ENCODE measurements at places on chromosomes 6 and 20.

DNA sequence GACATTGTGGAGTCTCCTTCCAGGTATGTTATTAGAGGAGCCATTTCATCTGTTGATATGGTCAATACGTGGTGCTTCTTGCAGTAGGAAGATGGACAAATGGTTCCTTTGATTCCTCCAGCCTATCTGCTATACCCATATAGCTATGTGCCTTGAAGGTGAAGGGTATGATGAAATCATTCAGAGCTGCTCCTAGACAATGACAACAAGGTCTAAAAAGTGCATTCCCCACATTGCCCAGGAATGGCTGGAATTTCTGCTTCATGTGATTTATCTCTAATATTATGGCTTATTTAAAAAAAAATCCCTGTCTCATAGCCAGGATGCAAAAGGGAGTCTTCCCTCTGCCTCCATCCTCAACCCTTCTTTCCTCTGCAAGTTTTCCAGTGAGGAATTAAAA is 14.1 kb downstream of the DAAM2 start:
- DNase-seq: no peak

- DNase-seq: no peak
Observed at GRCh38 chr6:9610620-9611415, 804.1 kb downstream of the TFAP2A start.

DNA sequence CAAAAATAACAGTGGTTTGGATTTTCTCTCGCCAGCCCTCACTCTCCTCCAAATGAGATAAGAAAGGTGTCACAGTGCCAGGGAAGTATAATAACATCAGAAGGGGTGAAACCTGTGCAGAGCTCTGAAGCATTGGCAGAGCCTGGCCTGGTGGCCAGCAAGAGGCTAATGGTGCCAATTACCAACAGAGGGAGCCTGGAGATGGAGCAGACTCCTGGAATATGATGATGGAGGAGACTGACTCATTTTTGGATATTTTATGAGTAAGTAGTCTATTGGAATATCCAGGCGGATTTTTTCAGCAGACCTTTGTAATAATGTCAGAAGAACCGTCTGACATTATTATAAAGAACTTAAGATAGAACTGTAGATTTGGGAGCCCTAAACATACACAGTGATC is 442.6 kb upstream of the MARCKS start:
- no peak for DNase-seq

- peak; percentile 35 for DNase-seq
Observed at GRCh38 chr20:63091901-63092659, 85.3 kb upstream of the BHLHE23 start.

DNA sequence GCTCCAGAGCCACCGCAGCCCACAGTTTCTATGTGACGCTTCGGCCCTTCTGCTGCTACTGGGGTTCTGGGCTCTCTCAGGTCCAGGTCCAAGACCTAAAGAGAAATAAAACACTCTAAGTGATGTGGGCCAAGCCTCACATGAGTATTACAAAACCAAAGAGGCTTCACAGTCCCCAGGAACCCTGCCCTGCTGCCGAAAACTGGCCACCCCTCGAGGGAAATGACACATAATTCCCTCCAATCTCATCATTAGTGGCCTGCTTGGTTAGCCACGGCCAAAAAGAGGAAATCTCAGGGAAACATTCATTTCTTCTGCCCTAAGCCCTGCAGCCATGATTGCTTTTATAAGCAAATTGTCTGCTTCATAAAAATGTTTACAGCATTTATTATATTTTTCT is 32.5 kb downstream of the DLL1 start:
- peak; percentile 28 for DNase-seq

DNA sequence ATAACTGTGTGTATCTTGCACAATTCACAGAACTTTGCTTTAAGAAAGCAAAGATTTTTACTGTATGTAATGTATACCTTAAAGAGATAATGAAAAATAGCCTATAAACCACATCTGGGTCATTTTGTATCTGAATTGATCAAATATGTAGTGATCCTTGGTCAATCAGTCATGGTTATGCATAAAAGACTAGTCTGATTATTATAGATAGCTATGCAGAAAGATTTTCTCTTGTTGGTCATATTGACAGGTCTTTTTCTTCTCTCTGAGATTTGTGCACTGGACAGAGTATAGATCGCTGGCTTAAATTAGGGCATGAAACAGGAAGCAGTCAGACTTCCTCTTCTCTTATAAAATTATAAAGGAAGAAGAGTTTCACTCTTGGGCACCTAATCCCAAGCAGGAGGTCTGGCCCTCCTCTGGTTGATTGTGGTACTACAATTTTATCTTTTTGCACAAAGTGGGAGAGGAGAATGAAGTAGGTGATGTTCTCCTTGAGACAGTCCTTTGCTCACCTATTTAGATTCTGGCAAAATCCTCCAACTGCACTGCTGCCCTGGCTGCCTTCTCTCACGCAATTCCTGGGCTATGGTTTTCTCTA is 380.9 kb upstream of the RGS17 start:
- no peak for DNase-seq

DNA sequence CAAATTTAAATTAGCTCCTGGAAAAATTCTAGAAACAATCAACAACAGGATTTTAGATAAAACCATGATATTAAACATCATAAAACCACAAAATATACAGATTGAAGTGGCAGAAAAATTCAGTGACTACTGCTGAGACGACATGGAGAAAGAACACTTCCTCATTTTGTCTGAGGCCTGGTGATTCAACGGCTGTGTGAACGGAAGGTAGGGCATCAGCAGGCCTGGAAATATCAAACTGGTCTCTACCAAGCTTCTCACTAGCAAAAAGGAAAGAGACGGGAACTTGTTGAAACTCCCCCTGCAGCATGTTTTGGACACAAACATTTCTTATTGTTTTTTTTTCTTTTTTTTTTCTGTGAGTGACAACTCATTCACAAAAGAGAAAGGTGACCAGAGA is 58.0 kb upstream of the AHI1 start:
- DNase-seq: no peak

- DNase-seq: no peak
Observed at GRCh38 chr6:86856379-86856778, 80.9 kb upstream of the HTR1E start.

Data from suprapubic skin (tissue), 4 donors.